ENCODE measurements at places on chromosomes 2 and 18. TPM values are rescaled to one million over a fixed set of nuclear protein-coding genes. Genes with fewer than 3 reads are reported as not detected.

Gene NIFK
- total RNA-seq = 164 TPM

Gene ACKR3
- 0.35 TPM for total RNA-seq

Gene SLC35F5
- total RNA-seq = 122 TPM

Gene NOSTRIN
- total RNA-seq = 10.0 TPM

Gene TMEM247
- not detected for total RNA-seq
